ENCODE measurements at places on chromosomes 12 and 14.

- DNase-seq, result no peak
Measured at GRCh38 chr14:99357916-99358390, 86.0 kb upstream of the BCL11B start.

DNA sequence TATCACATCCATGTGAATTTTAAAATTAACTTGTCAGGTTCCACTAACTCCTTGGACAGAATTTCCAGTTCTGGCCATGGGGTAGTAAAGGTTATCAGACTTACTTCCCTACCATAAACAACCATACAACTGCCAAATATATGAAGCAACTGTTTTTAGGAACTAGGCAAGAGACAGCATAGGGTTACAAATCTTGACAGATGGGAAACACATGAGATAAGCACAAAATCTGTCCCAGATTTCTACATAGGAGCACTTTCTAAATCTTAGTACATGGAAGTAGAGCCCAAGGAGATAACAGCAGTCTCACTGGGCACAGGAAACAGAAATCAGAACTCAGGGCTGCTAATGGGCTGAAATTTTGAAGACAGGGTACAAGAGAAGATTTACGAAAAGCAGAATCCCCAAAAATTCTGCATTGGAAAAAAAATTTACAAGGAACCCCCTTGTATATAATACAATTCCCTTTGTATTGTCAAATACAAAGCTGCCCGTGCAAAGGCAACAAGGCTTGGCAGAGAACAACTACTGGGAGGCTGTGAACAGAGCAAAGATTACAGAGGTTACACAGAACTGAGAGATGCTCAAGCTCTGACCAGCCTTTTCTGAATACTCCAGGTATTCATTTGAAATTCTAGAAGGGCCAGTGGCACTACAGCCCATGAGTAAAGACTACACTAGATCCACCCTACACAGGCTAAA is 43.2 kb downstream of the GALNT4 start:
- no peak for DNase-seq

DNA sequence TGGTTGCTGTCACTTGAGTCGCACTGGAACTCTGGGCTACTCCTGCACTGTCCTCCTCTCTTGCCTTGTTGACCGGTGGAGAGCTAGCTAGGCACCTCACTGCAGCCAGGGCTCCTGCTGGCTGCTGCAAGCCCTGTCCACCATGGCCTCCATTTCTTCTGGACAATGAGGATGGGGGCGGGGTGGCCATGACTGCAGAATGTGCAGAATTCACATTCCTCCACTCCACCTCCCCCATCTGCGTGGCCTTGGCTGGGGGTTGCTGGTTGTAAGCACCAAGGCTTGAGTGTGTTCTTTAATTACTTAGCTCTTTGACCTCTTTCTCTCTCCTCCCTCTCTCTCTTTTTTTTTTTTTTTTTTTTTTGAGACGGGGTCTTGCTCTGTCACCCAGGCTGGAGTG is 248.5 kb downstream of the PCNX1 start:
- no peak for DNase-seq

DNA sequence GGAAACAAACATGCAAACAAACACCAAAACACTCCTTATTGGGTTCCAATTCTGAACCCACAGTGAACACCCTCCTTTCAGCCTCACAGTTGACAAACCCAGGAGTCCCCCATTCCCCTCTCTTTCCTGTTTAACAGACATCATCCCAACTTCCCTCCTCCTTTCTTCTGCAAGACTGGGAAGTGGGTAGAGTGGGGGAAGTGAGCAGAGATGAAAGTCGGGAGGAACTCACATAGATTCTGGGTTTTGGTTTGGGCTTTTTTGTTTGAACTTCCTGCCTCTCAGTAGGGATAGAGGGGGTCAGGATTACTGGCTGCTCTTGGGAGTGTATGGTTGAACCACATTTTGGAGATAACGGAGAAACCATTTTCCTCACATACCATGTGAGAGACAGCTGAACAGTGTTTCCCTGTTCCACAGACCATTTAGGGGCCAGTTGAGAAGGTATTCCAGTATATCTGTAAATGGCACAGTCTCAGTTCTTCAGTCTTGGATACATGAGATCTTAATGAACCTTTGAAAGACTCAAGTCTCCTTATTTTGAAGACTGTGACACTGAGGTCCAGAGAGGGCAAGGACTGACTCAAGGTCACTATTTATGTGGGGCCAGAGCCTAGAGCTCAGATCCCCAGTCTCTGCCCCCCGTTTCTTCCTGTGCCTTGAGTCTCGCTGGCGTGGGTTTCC is 3.9 kb upstream of the GPR84 start:
- no peak for DNase-seq

GRCh38 chr14:59333668-59334067 is 131.5 kb downstream of the GPR135 start:
- no peak for DNase-seq

- peak; percentile 53 for DNase-seq
Measured at GRCh38 chr14:93073910-93074769, 41.6 kb downstream of the ITPK1 start.

DNA sequence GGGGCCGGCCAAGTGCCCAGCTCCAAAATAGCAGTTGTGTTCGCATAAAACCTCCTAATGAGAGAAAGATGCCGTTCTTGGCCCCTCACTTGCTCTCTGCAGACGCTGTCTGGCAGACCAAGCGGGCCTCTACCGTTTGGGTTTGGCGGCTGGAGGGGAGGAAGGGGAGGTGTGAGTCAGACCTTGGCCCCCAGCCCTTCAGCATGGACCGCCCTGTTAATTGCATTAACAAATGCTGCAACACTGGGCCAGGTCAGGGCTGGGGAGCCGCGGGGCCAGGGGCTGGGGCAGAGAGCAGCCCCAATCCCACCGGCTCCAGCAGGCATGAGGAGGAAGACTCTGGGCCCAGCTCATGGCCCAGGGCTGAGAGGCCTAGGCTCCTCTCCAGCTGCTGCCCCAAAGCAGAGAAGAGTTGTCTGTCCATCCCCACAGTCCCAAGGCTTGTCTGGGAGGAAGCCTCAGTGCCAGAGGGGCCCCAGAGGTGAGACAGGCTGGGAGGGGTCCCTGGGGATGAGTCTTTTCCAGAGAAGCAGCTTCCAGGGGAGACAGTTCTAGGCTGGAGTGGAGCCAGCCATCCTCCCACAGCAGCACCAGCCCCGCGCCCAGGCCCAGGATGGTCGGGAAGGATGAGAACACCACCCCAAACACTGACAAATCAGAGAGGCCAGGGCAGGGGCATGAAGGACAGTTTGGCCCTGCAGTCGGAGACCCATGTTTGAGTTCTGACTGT is 16.9 kb downstream of the LTBP2 start:
- DNase-seq, result no peak

GRCh38 chr14:41865894-41866293 is 259.2 kb downstream of the LRFN5 start:
- DNase-seq, result no peak

- DNase-seq, result no peak
Measured at GRCh38 chr12:49887091-49887490, 16.6 kb downstream of the FAIM2 start.

- DNase-seq, result no peak
Measured at GRCh38 chr12:62075870-62076269, 184.3 kb upstream of the USP15 start.

- DNase-seq, result no peak
Measured at GRCh38 chr14:58774531-58774930, 136.8 kb downstream of the DACT1 start.

DNA sequence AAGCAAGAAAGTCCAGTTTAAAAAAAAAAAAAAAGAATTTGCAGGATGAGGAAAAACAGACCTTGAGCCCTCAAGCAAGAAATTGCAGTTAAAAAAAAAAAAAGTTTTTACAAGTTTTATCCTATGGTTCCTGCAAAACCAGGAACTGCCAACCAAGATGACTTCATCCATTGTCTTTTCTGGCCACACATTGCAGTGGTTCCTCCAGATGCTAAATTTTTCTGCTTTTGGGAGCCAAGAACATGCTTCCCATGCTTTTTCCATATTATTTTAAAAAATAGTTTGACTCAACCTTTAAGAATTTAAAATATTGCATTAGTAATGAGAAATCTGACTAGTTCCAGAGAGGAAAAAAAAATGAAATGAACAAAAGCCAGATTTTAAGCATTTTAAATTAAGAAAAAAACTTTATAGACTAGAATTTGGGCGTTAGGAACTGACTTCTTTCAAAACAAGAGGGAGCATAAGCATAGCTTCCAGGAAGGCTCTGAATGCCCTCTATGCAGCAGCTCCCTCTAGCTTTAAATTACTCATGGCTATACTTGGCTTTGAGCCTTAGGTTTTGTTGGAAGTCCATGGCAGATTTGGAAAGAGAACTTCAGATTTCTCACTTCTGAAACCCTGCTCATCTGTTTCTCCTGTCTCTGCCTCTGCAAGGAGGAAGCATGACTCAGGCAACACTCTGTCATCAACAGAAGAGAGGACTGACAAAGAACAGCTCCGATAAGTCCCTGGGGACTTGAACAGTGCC is 124.5 kb downstream of the GPR65 start:
- DNase-seq, result peak; percentile 6

DNA sequence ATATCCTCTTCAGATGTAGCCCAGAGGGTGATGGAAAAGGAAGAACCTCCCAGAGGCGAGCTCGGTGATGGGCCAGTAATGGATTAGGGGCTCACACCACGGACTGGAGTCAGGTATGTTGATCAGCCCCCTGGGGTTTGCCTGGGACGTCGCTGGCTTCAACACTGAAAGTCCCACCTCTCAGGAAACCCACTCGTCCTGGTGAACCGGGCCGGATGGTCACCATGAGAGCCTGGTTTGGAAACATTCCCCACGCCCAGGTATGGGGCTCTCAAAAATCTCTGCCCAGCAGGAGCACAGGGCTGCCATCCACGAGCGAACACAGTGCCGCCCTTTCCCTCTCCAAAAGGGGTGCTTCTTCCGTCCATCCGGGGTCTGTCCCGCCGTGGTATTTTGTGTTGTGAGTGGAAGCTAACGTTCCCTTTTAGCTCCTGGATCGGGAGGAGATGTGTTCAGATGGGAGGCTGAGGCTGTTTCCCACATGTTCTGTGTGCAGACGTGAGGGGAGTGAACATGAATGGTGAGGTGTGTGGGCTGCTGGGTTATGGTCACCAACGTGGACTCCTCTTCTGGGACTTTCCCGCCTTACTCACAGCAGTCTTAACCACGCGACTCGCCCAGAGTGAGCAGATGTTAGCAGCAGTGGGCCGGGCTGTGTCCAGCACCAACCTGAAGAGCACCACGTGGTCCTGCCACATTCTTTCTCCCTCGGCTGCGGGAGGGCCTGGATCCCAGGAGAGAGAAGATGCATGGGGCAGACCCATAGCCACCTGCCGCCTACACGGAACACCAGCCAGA is 139.2 kb downstream of the KIF26A start:
- DNase-seq, result no peak

DNA sequence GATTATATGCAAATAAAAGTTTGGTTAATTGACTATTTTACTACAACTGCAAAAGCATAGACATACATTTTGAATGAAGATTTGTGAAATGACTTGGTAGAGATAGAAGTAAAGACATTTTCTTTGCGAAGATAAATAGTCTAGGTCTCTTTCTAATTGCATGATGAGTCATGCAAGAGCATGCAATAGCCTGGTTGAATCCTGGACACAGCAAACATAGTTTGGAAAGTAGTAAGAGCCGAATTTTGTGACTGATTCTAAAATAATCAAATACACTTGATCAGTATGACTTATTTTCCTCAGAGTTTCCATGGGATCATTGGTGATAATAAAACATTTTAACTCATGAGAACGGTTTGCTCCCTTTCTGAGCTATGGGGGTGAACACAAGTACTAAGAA is 27.7 kb upstream of the CAND1 start:
- peak; percentile 17 for DNase-seq

DNA sequence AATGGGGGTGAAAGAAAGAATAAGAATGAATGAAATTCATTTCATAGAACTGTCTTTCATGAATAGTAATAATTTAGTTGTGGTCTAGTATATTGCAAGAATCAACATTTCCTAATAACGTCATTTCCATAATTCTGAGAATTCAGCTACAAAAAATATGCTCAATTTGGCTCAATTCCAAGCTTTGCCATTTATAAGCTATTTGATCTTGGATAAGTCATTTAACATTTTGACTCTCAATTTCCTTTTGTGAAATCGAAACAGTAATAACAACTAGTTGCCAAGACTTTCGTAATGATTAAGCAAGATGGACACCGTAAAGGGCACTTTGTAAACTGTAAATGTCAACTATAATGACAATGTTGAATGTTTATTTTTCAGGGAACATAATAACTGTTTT is 18.1 kb downstream of the NOS1 start:
- no peak for DNase-seq
